ENCODE measurements at places on chromosomes 11 and 22. TPM values are rescaled to one million over a fixed set of nuclear protein-coding genes. Genes with fewer than 3 reads are reported as not detected.

The KRTAP5-8 gene
- polyA plus RNA-seq, result not detected

The TMEM225 gene
- polyA plus RNA-seq, result not detected

The CNGA4 gene
- polyA plus RNA-seq, result not detected

The SLC29A2 gene
- not detected for polyA plus RNA-seq

The FGF4 gene
- not detected for polyA plus RNA-seq

The C22orf23 gene
- polyA plus RNA-seq, result not detected

The KCNJ5 gene
- not detected for polyA plus RNA-seq

The TMEM86A gene
- polyA plus RNA-seq, result 2.7 TPM

The CKAP5 gene
- 10.2 TPM for polyA plus RNA-seq

The OR4D9 gene
- not detected for polyA plus RNA-seq

The SERPING1 gene
- 10.8 TPM for polyA plus RNA-seq

The UBQLN3 gene
- polyA plus RNA-seq, result not detected

The LRP4 gene
- polyA plus RNA-seq, result not detected

The TRIM22 gene
- 98.7 TPM for polyA plus RNA-seq

The SEC14L6 gene
- not detected for polyA plus RNA-seq

Data from CD14-positive monocyte (primary cell).